T-helper 22 cell (primary cell): ENCODE measurements at places on chromosomes 6 and 20.

- DNase-seq = no peak
Observed at GRCh38 chr20:16004108-16004854, 569.0 kb downstream of the KIF16B start.

GRCh38 chr6:68716620-68717019, 81.5 kb downstream of the ADGRB3 start:
- no peak for DNase-seq

GRCh38 chr6:8029243-8029870, 34.8 kb downstream of the BLOC1S5 start:
- no peak for DNase-seq

DNA sequence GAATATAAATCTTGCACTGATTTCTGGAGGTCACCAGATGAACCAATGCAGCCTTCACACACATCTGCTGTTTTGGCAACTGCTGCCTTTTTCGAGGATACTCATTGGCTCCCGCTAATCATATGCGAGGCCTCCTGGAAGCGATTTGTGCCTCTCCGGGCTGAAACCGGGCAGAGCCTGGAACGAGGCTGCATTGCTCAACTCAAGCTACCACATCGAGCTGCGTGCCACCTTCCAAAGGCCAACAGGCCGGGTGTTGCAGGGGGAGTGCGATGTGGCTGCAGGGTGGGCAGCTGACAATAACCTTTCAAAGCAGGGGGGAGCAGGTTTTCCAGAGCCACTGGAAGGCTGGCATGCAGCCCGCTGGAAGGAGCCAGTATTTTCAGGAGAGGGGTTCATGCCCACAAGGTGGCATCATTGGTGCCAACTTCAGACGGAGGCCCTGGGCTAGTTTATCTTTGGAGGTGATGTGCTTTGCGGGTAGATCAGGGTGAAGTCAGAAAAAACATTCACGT, 122.6 kb upstream of the IFNGR1 start:
- DNase-seq = peak; percentile 15

DNA sequence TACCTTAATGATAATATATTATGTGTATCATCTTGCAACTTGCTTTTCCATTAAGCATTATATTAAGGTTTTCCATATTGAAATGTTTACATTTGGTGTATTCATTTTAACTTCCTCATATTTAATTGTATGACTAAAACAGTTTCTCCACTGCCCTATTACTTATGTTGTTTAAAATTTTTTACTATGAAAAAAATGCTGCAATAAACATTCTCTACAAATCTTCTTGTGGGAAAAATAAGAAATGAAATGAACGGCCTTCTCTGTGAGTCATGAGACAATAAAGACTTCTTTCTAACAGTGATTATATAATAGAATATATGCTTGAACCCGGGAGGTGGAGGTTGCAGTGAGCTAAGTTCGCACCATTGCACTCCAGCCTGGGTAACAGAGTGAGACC, 25.5 kb downstream of the FASTKD5 start:
- no peak for DNase-seq

GRCh38 chr6:166419717-166420116, 37.0 kb upstream of the MPC1 start:
- no peak for DNase-seq

DNA sequence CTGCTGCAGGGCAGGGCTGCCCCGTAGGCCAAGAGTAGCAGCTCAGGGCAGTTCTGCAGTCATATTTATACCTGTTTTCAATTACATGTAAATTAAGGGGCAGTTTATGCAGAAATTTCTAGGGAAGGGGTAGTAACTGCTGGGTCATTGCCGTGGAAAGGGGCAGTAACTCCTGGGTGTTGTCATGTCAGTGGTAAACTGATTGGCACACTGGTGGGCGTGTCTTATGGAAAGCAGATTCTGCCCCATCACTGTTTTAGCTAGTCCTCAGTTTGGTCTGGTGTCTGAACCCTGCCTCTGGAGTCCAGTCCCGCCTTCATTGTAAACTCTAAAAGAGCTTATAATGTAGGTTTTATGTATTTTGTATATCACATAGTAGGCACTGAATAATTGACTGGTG, 22.1 kb downstream of the MAP3K4 start:
- DNase-seq = no peak

DNA sequence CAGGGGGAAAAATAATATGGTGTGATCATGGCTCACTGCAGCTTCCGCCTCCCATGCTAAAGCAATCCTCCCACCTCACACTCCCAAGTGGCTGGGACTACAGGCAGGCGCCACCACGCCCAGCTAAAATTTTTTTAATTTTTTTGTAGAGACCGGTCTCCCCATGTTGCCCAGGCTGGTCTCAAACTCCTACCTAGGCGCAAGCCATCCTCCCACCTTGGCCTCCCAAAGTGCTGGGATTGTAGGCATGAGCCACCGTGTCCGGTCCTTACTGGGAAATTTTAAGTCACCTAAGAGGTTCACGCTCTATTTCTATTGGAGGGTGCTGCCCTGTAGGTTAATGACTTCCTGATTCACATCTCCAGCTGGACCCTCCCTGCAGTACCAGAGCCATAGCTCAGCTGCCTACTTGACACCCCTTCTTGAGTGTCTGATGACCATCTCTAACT, 626 bp upstream of the CDK5RAP1 start:
- DNase-seq = no peak

GRCh38 chr20:1790386-1790785, 104.8 kb upstream of the SIRPA start:
- no peak for DNase-seq

GRCh38 chr6:139522511-139523220, 148.2 kb upstream of the CITED2 start:
- no peak for DNase-seq

- no peak for DNase-seq
Observed at GRCh38 chr20:61185181-61185580, 66.9 kb upstream of the CDH4 start.

- DNase-seq = no peak
Observed at GRCh38 chr6:159871906-159872305, 18.9 kb upstream of the MAS1 start.

- DNase-seq = no peak
Observed at GRCh38 chr6:169811072-169811471, 59.6 kb downstream of the ERMARD start.

- no peak for DNase-seq
Observed at GRCh38 chr6:111831408-111831807, 41.8 kb downstream of the FYN start.

GRCh38 chr6:80439721-80440470, 333.4 kb downstream of the BCKDHB start:
- no peak for DNase-seq

DNA sequence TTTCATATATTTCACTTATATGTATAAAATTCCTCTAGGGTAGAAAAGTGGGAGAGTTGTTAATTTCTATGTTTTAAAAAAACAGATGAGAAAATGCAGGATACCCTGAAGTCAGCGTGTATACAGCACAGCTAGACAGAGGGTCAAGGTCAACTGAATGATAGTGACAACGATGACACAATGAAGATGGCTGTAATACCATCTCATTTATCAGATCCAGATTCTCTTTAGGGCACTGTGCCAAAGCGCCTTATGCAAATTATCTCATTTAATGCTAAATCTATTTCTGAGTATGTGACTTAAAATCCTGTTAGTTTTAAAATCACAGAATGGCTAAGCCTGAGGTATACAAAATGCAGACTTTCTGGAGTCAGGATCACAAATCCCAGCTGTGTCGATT, 431.4 kb upstream of the RUNX2 start:
- DNase-seq = no peak

GRCh38 chr6:129369737-129370136, 340.2 kb downstream of the ARHGAP18 start:
- no peak for DNase-seq

- no peak for DNase-seq
Observed at GRCh38 chr6:151616091-151616513, 122.3 kb downstream of the CCDC170 start.

- no peak for DNase-seq
Observed at GRCh38 chr6:107110200-107110599, 5.1 kb downstream of the BEND3 start.

- DNase-seq = no peak
Observed at GRCh38 chr20:56371977-56372376, 13.2 kb downstream of the FAM210B start.

- DNase-seq = no peak
Observed at GRCh38 chr6:113876695-113877094, 19.6 kb downstream of the MARCKS start.
